Activated naive CD4-positive, alpha-beta T cell treated with anti-CD3 and anti-CD28 coated beads for 36 hours (primary cell): ENCODE measurements at places on chromosomes 11 and 22. TPM values are rescaled to one million over a fixed set of nuclear protein-coding genes. Genes with fewer than 3 reads are reported as not detected.

The CCDC82 gene
- total RNA-seq = 34.0 TPM

The RASSF10 gene
- total RNA-seq = not detected

The POU2AF3 gene
- total RNA-seq = not detected

DNA sequence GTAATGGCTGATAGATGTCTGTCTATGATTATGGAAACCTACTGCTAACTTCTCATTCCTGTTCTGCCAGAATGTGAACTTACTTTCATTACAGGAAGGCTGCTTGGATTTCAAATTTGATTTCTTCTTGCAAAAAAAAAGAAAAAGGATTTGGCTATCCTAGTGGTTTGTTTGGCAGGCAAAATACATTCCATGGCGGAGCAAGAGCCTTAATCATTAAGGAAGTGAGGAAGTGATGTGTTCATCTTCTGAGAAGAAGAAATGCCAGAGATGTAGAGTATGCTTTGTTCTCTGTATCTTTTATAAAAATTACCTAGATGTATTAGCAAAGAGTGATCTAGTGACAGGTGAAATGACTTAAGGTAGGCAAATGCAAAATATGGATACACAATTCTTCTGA, 356.3 kb downstream of the SOX6 start:
- no peaks in the 10 kb centered on the region for H3K27me3 ChIP-seq
- no peaks in the 10 kb centered on the region for H3K36me3 ChIP-seq
- no peak overlapping the region for H3K4me3 ChIP-seq

DNA sequence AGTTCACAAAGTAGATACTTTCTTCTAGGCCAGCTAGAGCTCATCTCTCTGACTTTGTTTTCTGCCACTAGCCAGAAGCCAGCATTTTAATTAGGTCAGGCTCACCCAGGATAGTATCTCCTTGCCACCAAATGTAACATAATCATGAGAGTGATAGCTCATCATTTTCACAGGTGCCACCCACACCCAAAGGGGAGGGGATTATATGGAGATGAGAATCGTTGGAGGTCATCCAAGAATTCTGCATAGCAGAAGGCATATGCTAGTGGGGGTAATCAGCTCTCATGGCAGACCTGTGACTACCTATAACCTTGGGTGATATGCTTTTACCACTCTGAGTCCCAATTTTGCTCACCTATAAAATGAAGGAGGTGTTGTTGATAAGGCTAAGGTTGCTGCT, 523.0 kb downstream of the METTL15 start:
- no peaks in the 10 kb centered on the region for H3K4me1 ChIP-seq
- no peaks in the 10 kb centered on the region for H3K27me3 ChIP-seq
- no peak overlapping the region for H3K4me3 ChIP-seq

DNA sequence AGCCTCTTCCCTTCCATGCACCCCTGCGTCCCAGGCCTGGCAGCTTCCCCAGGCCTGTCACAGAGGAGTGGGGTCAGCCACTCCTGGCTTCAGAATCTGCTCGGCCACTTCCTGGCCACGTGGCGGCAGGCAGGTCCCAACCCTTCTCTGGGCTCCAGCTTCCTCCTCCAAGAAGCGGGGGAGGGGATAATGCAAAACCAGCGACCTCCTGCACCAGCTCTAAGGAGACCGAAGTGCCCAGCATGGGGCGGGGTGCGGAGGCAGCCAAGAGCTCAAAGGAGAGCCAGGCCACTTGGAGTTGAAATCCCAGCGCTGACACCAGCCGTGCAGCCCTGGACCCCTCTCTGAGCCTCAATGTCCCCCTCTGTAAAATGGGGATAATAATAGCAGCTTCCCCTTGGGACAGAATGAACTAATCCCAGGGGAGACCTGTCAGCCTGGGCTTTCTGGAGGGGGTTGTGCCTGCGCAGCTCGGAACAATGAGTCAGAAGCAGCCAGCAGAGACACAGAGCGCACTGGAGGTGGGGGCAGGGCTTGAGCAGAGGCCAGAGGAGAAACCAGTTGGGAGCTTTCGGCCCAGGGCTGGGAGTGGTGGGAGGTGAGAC, 22.8 kb upstream of the PICK1 start:
- H3K27me3 ChIP-seq = no peaks in the 10 kb centered on the region
- DNase-seq = no peak
- H3K4me1 ChIP-seq = no peaks in the 10 kb centered on the region
- H3K36me3 ChIP-seq = no peaks in the 10 kb centered on the region
- no peak overlapping the region for H3K27ac ChIP-seq

- H3K4me1 ChIP-seq = no peaks in the 10 kb centered on the region
- no peak for DNase-seq
- no peak overlapping the region for H3K4me3 ChIP-seq
- H3K27me3 ChIP-seq = peaks cover 2% of the 10 kb centered on the region
- H3K36me3 ChIP-seq = no peaks in the 10 kb centered on the region
- H3K27ac ChIP-seq = no peak overlapping the region
These were observed 102.3 kb downstream of the NELL1 start for GRCh38 chr11:20771681-20772080.

DNA sequence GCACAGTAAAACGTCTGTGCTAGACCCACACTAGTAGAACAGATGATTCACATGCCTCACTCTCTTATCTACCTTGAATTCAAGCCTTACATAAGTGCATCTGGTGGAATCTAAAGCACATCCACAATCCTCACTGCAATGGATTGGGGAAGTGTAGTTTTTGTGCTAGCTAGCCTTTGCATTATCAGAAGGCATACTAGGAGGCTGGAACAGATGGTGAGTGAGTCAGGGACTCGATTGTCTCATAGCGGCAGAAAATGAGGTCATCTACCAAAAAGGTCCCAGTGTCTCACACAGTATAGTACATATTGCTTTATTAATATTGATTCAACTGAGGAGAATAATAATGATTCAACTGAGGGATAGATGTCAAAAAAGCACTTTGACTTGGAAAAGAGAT, 9.3 kb downstream of the MSANTD4 start:
- DNase-seq = no peak
- no peak overlapping the region for H3K27ac ChIP-seq
- H3K27me3 ChIP-seq = no peaks in the 10 kb centered on the region
- H3K36me3 ChIP-seq = peaks cover 52% of the 10 kb centered on the region
- no peak overlapping the region for H3K4me3 ChIP-seq

GRCh38 chr11:69653406-69653960, 12.5 kb downstream of the CCND1 start:
- H3K36me3 ChIP-seq = no peaks in the 10 kb centered on the region
- H3K4me3 ChIP-seq = no peak overlapping the region
- no peak for DNase-seq
- H3K27me3 ChIP-seq = no peaks in the 10 kb centered on the region

DNA sequence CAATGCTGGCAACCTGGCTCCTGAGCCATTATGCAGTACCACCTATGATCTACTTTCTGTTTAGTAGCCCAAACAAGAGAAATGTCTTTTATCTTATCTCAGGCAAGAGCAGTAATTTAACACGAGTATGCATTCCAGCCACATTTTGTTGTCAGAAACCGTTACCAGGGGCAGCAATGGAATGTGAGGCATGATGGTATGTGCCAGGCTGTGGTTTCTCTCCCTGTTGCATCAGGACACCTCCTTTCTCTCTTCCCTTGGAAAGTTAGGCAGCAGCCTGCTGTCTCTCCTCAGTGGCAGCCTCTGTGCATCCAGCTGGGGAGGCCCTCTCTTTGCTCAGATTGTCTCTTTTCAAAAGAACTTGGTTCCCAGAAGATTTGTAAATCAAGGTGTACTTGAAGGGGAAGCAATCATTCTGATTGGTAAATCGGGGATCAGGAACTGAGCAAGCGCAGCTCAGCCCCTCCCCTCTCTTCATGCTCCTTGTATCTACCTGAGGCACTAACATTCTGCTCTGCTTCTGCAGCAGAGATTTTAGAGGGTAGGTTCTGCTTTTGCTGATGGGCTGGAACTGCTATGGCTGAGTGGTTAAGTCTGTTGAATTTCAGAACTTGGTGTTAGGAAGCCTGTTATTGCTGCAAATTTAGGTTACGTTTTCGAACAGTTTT, 229.2 kb downstream of the ADAMTS15 start:
- peaks cover 2% of the 10 kb centered on the region for H3K36me3 ChIP-seq
- H3K4me1 ChIP-seq = no peaks in the 10 kb centered on the region
- no peak for DNase-seq
- H3K27ac ChIP-seq = no peak overlapping the region
- no peak overlapping the region for H3K4me3 ChIP-seq

GRCh38 chr22:38109371-38110001, 998 bp downstream of the BAIAP2L2 start:
- no peaks in the 10 kb centered on the region for H3K27me3 ChIP-seq
- no peak for DNase-seq
- H3K27ac ChIP-seq = no peak overlapping the region
- no peaks in the 10 kb centered on the region for H3K4me1 ChIP-seq

DNA sequence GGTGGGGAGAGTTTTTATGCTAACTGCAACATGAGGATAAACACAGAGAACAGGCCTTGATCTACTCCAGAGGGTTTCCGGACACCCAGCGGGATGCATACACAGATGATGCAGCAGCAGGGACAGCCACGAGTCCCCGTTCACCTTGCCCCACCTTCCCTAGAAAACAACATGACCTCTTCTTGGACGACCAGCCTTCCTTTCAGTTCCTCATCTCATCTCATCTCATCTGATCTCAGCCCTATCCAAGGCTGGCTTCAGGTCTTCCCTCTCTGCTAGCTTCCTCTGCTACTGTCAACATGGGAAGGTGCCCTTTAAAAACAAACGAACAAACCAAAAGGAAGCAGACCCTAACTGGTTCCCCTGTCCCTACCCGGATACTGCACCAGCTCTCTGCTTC, 1356.2 kb downstream of the TBC1D22A start:
- peaks cover 21% of the 10 kb centered on the region for H3K27me3 ChIP-seq
- H3K4me3 ChIP-seq = no peak overlapping the region
- H3K27ac ChIP-seq = no peak overlapping the region
- no peaks in the 10 kb centered on the region for H3K4me1 ChIP-seq
- H3K36me3 ChIP-seq = no peaks in the 10 kb centered on the region

DNA sequence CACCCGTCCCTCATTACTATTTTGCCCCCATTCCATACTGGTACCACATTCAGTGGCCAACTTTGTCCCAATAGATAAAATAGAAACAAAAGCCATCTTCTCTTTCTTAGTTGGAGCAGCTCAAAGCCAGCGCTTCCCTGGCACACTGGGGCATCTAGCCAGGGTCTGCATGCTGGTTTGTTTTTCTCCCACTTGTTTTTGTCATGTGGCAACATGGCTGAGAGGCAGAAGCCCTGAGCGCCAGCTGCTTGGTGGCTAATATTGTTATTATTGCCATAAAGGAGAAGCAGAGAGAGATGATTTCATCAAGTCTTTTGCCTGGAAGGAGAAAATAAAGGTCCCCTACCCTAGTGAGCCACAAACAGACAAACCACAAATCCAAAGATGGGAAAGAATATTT, 48.4 kb upstream of the CRTAM start:
- H3K27ac ChIP-seq = no peak overlapping the region
- H3K4me3 ChIP-seq = no peak overlapping the region
- H3K36me3 ChIP-seq = peaks cover 3% of the 10 kb centered on the region
- H3K4me1 ChIP-seq = peaks cover 2% of the 10 kb centered on the region
- H3K27me3 ChIP-seq = no peaks in the 10 kb centered on the region
- DNase-seq = no peak

DNA sequence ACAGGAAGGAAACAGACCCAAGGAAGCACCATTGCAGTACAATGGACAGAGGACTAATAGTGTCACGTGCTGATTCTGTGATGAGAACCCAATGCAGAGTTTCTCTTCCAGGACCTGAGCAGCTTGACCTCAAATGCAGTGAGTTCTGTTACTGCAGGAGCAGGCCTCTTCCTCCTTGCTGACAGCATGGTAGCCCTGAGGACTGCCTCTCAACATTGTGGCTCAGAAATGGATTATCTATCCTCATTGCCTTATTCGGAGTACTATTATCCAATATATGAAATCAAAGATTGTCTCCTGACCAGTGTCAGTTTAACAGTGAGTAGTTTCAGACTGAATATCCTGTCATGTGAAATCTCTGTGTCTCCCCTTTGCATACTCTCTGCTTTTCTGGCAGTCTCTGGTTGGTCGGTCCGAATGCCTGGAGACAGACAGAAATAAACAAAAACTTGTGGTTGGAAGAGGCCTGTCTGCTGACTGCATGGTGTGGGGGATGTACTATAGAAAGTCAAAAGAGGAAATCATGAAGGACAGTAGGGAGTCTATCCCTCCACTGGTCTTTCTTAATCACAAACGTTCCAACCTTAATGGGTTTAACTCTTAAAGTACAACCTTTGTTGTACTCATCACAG, 6.9 kb upstream of the MS4A14 start:
- H3K27me3 ChIP-seq = peaks cover 10% of the 10 kb centered on the region
- no peak overlapping the region for H3K4me3 ChIP-seq
- H3K36me3 ChIP-seq = no peaks in the 10 kb centered on the region
- H3K27ac ChIP-seq = no peak overlapping the region
- no peaks in the 10 kb centered on the region for H3K4me1 ChIP-seq

DNA sequence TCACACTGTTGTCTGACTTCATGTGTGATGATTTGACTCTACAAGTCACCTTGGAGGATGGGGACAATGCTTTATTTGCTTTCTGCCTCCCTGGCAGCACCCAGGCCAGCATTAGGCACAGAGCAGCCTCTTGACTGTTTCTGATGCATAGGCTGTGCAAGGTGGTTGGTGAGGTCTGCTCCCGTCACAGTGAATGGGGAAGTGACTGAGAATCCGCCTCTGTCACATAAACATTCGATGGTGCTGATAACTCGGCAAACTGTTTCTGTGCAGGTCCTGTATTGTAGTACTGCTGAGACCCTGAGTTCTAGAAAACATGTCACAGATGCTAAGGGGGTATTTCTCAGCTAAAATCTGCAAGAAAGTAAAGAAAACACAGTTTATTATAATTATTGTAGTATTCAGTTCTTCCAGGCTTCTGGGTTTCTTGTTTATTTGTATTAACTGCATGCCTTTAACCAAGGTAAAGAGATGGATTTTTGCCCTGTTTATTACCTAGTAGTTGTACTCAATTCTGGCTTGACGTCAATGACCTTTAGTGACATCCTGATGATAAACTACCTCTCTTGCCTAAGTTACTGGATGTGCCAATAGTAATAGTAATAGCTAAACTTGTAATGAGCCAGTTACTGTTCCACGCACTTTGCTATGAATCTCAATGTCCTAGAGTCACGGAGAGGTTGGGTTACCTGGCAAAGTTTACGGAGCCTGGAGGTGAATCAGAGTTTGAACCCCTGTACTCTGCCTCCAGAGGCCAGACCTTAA, 24.8 kb upstream of the RCN1 start:
- H3K36me3 ChIP-seq = no peaks in the 10 kb centered on the region
- H3K27ac ChIP-seq = no peak overlapping the region
- DNase-seq = no peak
- no peaks in the 10 kb centered on the region for H3K4me1 ChIP-seq
- H3K4me3 ChIP-seq = no peak overlapping the region
- peaks cover 33% of the 10 kb centered on the region for H3K27me3 ChIP-seq
